ENCODE measurements at places on chromosomes 1 and 21.

DNA sequence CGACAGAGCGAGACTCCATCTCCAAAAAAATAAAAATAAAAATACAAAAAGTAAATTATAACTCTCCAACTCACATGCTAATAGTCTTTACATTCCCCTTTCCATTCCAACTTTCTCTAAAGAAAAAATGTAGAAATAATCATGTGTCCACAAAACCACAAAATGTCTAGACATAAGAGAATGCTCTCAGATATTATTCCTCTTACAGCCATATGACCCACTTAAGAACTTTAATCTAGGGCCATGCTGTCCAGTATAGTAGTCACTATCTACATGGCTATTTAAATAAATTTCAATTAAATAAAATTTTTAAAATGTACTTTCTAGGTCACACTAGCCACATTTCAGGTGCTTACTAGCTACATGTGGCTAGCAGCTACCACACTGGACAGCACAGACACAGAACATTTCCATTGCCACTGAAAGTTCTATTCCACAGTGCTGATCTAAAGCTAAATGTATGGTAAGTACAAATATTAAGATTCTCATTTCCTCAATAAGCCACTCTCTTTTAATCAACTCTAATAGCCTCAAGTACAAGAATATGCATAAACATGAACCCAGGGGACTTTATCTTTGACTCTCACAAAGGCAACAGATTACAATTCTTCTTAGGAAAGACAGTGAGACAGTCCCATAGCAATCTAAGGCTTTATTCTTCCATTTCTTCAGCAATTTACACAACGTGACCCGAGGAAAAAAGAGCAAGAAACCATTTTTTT is 138.6 kb downstream of the RERE start:
- no peak for DNase-seq

DNA sequence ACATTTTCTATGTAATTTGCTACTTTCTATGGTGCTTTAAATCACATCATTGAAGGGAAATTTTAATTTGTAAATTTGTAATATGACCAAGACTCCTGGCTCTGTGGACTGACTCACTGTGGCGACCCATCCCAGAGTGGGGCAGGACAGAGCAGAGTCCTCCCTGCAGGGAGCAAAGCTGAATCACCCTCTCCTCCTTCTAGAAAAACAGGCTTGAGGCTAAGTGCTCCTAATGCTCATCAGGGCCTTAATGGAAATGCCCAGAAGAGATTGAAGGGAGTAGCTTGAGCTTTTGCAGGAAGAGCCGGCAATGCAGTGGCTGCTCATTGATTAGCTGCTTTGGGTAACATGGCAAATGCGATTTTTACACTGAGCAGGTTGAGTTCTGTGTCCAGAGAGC is 16.8 kb downstream of the S100A10 start:
- no peak for DNase-seq

- DNase-seq = no peak
Observed at GRCh38 chr1:107362468-107363140, 221.8 kb downstream of the NTNG1 start.

GRCh38 chr21:45418301-45419071 is 13.5 kb downstream of the COL18A1 start:
- DNase-seq = no peak

- no peak for DNase-seq
Observed at GRCh38 chr21:43820466-43820865, 31.1 kb downstream of the RRP1 start.
